ENCODE measurements at places on chromosomes 5 and 9. TPM values are rescaled to one million over a fixed set of nuclear protein-coding genes. Genes with fewer than 3 reads are reported as not detected.

Gene PLCXD3
- 0.03 TPM for polyA plus RNA-seq

DNA sequence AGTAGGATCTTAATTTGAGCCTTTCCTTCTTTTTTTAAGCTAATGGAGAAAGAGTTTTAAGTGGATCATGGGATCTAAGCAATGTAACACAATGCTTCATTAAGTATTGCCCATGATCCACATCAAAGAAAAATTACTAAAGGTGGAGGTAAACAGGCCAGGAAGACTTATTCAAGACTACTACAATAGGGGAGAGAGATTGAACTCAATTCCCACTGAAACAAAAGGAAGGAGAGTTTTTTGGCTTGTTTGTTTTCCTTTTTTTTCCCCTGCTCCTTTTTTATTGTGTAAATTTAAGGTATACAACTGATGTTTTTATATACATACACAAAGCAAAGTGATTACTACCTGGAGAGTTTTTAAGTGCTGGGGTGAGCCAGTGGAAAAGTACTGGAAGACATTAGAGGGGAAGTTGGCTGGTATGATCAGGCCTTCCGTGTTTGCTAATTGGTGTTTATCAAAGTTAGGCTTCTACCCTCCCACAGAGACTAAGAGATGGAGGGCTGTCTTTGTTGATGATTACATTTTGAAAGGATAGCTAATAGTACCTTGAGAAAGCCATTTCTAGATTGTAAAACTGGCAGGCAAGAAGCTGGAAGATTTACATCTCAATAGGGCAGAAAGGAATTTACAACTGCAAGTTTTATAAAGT lies 262.7 kb downstream of the CHSY3 start:
- no peak for DNase-seq

- no peak for DNase-seq
Observed at GRCh38 chr5:68330574-68330973, 115.0 kb downstream of the PIK3R1 start.

DNA sequence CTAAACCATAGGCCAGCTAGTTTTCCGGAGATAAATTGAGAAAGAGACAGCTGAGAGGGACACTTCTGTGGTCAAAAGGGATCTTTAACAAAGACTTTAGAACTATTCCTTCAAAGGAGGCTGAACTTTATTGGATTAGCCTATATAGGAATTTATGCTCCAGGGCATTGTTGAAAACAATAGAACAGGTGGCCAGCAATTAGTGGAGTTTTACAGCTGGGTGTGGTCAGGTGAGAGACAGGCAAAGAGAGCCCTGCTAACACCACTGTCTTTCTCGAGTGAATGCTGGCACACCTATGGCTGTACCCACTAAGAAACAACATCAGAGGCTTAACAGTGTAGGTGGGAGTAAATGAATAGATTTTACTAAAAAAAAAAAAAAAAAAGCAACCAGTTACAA lies 16.7 kb upstream of the TLR4 start:
- DNase-seq: no peak

DNA sequence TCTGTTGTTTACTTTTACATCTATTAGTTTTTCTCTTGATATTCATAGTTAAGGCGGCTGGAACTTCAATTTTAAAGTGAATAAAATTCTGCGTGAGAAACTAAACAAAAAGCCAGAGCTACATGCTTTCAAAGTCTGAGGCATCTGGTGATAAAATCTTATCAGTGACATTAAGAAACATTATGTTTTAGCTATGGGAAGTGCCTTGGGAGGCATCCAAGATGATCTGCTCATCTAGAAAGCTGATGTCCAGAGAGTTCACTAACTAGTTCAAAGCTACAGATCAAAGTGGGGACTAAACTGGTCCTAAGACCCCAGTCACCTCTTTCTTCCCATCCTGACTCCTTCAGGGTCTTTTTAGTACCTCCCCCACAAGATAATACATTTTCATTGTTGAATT lies 37.2 kb downstream of the MRPS27 start:
- DNase-seq: no peak

DNA sequence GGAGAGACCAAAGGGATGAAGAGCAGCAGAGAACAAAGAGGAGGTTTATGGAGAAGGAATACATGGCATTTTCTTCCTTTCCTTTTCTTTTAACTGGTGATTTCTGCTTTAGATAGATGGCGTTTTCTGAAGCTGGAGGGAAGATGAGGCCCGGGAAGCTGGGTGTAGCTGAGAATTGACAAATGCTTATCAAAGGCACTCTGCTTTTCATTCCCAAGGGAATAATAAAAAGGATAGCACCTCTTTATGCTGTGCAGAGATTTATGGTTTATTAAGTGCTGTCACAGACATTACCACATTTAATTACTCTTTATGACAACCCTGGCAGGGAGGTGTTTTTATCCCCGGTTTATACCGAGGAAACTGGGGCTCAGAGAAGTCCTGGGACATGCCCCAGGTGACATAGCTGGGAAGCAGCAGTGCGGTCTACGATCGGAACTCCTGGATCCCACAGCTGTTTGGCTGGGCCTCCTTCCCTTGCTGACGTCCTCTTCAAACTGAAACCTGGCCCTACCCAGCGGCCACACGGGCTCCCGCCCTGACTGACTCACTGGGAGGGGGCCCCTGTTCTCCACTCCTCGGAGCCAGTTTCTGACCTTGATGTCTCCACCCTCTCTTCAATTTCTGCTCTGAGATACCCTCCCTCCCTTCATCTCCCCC lies 8.2 kb upstream of the EPB41L4B start:
- peak; percentile 69 for DNase-seq
